Uterus (tissue), 4 donors: ENCODE measurements at places on chromosomes 4 and X. TPM values are rescaled to one million over a fixed set of nuclear protein-coding genes. Genes with fewer than 3 reads are reported as not detected.

DNA sequence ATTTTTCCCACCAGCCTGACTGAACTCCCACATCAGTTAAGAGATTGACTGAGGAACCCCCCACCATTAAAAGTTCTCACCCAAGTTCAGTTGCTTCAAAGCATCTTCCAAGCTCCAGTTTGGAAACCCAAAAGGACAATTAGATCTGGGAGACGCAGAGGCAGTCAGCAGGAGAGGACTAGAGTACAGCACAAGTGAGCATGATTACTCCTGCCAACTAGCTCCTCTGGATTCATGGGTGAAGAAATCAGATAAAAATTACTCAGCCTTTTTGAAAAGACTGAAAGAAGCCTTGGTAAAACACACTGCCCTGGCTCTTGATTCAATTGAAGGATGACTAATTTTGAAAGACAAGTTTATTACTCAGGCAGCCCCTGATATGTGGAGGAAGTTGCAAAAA, 297.5 kb downstream of the ADAM29 start:
- H3K4me3 ChIP-seq = no peak overlapping the region
- no peak for DNase-seq
- H3K27ac ChIP-seq = no peak overlapping the region
- no peaks in the 10 kb centered on the region for H3K36me3 ChIP-seq

- no peak overlapping the region for H3K27ac ChIP-seq
- H3K4me1 ChIP-seq = no peaks in the 10 kb centered on the region
- no peaks in the 10 kb centered on the region for H3K36me3 ChIP-seq
- no peak overlapping the region for H3K4me3 ChIP-seq
- H3K27me3 ChIP-seq = no peaks in the 10 kb centered on the region
Measured at GRCh38 chr4:6050551-6050950, 32.3 kb upstream of the C4orf50 start.

- H3K27ac ChIP-seq = no peak overlapping the region
- no peak overlapping the region for H3K4me3 ChIP-seq
- DNase-seq = no peak
- no peaks in the 10 kb centered on the region for H3K27me3 ChIP-seq
Measured at GRCh38 chr4:66639361-66639760, 905.9 kb downstream of the CENPC start.

Gene NPY1R
- 6.9 TPM for total RNA-seq

DNA sequence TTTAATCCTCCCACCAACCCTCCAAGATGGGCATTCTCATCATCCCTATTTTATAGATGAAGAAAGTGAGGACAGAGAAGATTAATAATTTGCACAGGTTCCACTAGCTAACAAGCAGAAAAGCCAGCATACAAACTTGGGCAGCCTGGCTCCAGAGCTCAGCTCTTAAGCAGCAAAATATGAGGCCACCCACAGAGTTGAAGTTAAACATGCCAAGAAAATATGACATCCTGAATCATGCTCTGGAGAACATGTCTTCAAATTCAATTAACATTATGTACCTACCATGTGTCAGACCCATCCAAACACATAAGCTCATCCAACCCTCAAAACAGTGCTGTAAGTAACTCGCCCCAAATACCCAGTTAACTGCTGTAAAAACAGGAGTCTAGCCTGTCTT, 33.9 kb downstream of the USP46 start:
- no peaks in the 10 kb centered on the region for H3K27me3 ChIP-seq
- H3K4me1 ChIP-seq = no peaks in the 10 kb centered on the region
- H3K36me3 ChIP-seq = no peaks in the 10 kb centered on the region
- H3K4me3 ChIP-seq = no peak overlapping the region
- no peak overlapping the region for H3K27ac ChIP-seq

GRCh38 chr4:18440527-18441202, 419.1 kb upstream of the LCORL start:
- DNase-seq = no peak
- no peak overlapping the region for H3K4me3 ChIP-seq
- no peak overlapping the region for H3K27ac ChIP-seq
- H3K4me1 ChIP-seq = no peaks in the 10 kb centered on the region

Gene CCSER1
- 7.6 TPM for total RNA-seq

GRCh38 chr4:141501931-141502330, 134.5 kb upstream of the IL15 start:
- no peak overlapping the region for H3K4me3 ChIP-seq
- no peaks in the 10 kb centered on the region for H3K36me3 ChIP-seq
- no peak overlapping the region for H3K27ac ChIP-seq

- no peaks in the 10 kb centered on the region for H3K27me3 ChIP-seq
- DNase-seq = peak; percentile 9
- no peak overlapping the region for H3K27ac ChIP-seq
- H3K4me3 ChIP-seq = no peak overlapping the region
- H3K4me1 ChIP-seq = no peaks in the 10 kb centered on the region
- no peaks in the 10 kb centered on the region for H3K36me3 ChIP-seq
Measured at GRCh38 chrX:47172971-47173792, 20.4 kb upstream of the UBA1 start.

DNA sequence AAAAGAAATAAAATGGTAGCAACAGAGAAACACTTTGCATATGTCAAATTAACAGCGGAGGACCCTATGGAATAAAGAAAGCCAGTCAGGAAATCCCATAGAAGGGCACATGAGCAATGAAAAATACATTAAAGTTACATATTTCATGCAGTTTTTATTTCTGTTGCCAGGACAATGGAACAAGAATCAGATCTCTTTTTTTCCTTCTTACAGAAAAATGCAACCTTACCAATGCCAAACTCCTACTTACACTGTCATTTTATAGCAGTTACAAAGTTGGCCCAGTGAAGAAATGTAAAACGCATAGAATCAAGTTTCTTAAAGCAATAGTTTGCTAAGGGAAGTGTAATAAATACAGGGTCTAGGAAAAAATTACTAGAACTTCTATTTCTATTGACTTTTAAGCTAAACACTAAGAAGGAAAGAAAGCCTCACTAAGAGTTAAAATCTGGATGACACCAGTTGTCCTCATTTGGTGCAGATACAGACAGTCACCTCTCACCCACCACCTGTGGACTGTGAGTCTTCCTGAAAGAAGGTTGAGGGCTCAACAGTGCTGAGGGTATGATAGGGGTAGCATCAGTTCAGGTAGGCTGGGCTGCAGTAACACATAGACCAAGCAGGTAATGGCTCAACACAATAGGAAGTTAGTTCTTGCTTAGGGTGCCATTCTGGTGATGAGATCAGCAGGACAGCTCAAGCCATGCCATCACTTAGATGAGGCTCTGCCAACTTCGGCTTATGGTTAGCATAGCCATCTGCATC, 224.6 kb downstream of the ANAPC10 start:
- DNase-seq = no peak
- H3K4me1 ChIP-seq = no peaks in the 10 kb centered on the region
- no peaks in the 10 kb centered on the region for H3K27me3 ChIP-seq

DNA sequence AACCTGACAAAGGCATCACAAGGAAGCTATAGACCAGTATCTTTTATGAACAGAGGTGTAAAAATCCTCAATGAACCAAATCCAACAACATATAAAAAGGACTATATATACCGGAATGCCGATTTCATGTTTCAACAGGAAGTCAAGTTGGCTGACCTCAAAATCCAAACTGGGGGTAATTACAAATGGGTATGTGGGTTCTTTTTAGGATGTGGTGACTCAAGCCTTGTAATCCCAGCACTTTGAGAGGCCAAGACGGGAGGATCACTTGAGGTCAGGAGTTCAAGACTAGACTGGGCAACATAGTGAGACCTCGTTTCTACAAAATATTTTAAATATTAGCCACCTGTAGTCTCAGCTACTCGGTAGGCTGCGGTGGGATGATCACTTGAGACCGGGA, 10.4 kb downstream of the PRSS48 start:
- no peaks in the 10 kb centered on the region for H3K27me3 ChIP-seq
- no peak for DNase-seq
- H3K36me3 ChIP-seq = no peaks in the 10 kb centered on the region
- H3K27ac ChIP-seq = no peak overlapping the region
- H3K4me3 ChIP-seq = no peak overlapping the region
- H3K4me1 ChIP-seq = no peaks in the 10 kb centered on the region

DNA sequence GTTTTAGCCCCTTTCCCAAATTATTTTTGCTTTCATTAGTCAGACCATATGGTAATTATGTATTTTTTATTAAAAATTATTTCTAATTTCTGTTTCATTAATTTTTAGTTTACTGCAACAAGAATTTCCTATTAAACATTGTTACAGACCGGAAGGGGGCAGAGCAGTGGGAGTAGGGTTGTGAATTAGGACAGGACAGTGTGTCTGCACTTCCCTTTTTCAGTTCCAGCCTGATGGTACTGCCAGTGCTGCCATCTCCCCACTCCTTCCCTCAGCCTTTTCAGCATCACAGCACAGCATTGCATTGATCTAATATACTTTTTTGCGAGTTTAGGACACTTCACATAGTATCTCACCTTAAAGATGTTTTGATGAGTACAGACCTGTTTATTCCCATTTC, 76.5 kb downstream of the STIM2 start:
- H3K4me3 ChIP-seq = no peak overlapping the region
- H3K27me3 ChIP-seq = no peaks in the 10 kb centered on the region
- H3K36me3 ChIP-seq = no peaks in the 10 kb centered on the region
- DNase-seq = no peak

Gene LRIT3
- total RNA-seq = not detected

DNA sequence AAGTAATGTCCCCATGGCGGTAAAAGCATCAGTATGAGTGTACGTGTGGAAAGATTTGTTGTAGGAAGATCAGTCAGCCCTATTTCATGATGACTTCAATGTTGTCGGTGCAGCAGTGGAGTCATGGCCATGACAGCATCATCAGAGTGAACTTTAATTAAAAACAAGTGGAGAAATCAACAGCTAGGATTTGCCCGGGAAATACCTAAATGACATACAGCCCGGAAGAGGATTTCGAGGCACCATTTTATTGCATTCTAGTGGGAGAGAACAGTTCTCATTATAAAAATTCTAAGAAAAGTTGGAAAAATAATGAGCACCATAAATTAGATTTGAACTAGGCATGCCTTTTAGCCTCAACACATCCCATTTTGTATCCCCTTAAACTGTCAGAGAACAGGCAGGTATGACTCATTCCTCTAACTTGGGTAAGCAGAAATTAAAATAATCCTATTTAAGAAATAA, 170.1 kb downstream of the SHROOM3 start:
- no peaks in the 10 kb centered on the region for H3K36me3 ChIP-seq
- H3K4me1 ChIP-seq = no peaks in the 10 kb centered on the region
- DNase-seq = no peak
- H3K27me3 ChIP-seq = no peaks in the 10 kb centered on the region

Gene SULT1B1
- 2.1 TPM for total RNA-seq

DNA sequence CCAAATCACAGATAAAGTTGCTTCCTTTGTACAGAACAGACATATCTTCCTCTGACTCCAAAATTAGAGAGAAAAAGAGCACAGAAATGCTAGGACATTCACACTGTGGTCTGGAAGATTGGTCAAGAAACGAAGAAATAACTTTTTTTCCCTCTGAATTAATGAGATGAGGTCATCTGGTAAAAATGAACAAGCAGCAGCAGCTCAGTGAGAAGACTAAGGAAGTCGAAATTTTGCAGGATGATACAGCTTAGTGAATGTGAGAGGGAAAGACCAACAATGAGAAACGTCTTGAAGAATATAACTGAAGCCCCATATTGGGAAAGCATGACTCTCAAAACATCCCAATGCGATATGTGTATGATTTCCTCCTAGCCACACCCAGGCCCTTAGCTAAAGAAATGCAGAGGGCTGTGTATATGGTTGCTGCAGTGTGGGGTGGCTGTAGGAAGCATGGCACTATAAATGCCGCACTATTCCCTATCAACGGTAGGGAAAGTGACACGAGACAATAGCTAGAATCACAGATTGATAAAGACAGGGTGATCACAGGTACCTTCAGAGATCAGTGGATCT, 208.6 kb downstream of the VEGFC start:
- no peak overlapping the region for H3K4me3 ChIP-seq
- no peak overlapping the region for H3K27ac ChIP-seq
- no peaks in the 10 kb centered on the region for H3K36me3 ChIP-seq

GRCh38 chrX:16207634-16208033, 40.4 kb downstream of the MAGEB17 start:
- no peak overlapping the region for H3K4me3 ChIP-seq
- no peaks in the 10 kb centered on the region for H3K36me3 ChIP-seq
- no peak for DNase-seq
- H3K27ac ChIP-seq = no peak overlapping the region
- no peaks in the 10 kb centered on the region for H3K4me1 ChIP-seq

DNA sequence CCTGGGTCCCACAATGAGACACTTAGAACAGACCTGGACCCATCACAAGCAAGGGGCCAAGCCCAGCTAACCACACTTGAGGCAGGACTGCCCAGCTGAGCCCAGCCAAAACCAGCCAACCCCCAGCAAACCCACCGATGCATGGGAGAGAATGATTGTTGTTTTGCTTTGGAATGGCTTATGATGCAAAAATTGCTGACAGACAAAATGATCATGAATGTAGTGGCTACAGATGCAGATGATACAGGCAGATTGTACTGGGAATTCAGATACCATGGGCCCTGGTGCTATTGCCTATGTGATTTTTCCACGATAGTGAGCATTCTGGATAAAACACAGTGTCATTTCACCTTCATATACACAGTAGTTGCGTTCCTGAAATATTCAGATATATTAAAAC, 9.0 kb upstream of the ZCCHC4 start:
- DNase-seq = no peak
- no peaks in the 10 kb centered on the region for H3K36me3 ChIP-seq
- H3K4me1 ChIP-seq = no peaks in the 10 kb centered on the region
- H3K4me3 ChIP-seq = no peak overlapping the region
- no peaks in the 10 kb centered on the region for H3K27me3 ChIP-seq

DNA sequence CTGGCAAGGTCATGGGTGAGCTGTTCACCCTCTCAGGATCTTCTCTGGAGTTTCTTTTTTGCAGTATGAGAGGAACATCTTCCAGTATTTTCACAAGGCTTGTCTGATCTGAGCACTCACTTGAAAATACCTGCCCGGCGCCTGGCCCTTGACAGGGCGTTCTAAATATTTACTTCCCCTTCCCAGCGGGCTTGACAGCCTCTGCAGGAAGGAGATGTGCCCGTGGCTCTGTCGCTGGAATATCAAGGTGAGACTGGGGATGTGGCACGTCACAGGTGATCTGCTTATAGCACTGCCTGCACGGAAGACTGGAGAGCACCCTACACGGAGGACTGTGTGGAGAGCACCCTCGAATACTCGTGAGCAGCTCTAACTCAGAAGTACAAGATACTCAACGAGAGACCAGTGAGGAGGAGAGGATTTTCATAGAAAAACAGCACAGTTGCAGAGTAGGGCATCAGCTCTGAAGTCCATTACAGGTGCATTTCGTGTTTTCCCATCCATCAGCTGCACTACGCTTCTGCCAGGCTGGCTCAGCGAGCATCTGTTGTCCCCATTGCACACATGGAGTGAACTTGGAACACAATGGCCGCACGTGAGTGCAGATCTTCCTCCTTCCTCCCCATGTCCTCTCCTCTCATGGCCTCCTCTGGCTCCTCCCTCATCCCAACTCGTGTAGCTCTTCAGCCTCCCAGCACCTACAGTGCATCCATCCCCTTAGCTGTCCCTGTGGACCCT, 32.1 kb downstream of the ZBTB49 start:
- no peak overlapping the region for H3K4me3 ChIP-seq
- H3K27ac ChIP-seq = no peak overlapping the region
- no peaks in the 10 kb centered on the region for H3K27me3 ChIP-seq
- DNase-seq = no peak
- no peaks in the 10 kb centered on the region for H3K4me1 ChIP-seq
